Progenitor cell of endocrine pancreas (in vitro differentiated cells): ENCODE measurements at places on chromosomes 16 and 17.

DNA sequence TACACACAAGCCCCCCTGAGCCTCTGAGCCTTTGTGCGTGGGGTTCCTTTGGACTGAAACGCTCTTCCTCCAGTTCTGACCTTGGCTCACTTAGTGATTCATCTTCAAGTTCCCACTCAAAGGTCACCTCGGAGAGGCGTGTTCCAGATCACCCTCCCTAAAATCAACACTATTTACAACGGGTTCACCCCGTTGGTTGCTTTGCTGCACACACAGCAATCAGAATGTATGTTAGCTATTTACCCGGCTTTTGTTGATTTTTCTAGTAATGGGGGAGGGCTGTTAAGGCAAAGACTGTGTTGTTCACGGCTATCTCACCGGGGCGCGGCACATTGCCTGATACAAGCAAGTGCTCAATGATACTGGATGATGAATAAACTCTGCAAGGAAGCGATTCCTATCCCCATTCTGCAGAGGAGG lies 977 bp downstream of the NAGPA start:
- DNase-seq: no peak

DNA sequence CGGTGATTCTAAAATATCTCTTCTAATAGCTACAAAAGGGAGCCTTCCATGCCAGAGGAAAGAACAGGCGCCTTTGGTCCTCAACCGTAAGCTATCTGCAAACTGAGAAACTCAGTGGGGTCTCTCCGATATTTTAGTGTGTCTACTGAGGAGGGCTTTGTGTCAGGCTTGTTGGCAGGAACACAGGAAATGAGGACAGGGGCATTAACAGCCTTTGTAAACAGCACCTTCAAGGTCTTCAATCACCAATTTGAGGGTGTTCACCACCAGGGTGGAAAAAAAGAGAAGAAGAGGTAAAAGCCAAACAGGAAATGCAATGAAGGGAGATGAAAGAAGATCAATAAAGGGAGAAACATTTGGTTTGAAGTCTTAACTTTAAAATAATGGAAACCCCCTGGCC lies 580.1 kb upstream of the SALL1 start:
- no peak for DNase-seq

DNA sequence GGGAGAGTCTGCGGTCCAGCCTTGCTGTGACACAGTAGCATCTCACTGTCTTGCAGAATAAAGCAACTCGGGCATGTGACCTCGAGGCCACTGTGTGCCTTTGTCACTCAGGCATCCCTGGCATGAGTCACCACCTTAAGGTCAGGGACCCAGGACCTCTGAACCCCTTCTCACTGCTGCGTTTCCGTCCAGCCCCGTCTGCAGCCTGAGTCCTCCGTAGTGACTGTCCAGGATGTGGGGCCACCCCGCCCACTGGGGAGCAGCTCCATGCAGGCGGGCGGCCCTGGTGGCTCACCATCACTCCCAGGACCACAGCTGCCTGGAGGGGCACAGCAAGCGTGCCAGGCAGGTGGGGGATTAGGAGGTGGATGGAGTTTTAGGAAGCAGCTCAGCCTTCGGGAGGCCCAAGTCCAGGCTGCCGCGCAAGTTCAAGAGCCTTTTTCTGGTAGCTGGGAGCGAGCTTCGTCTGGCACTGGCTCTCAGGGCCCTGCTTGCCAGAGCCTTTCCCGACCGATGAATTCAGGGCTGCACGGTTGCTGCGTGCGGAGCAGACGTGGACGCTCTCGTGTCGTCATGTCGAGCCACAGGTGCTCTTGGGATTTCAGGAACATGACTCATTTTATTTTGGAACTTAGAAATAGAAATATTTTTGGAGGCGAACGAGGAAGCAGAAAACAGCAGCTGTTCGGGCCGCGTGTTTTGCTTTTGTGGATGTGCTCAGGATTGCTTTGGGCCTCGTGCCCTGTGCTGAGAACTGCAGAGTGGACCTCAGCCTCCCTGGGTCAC lies 16.8 kb downstream of the KCTD5 start:
- DNase-seq: no peak

GRCh38 chr17:28225271-28225670 lies 93.7 kb upstream of the TMEM97 start:
- DNase-seq: no peak

DNA sequence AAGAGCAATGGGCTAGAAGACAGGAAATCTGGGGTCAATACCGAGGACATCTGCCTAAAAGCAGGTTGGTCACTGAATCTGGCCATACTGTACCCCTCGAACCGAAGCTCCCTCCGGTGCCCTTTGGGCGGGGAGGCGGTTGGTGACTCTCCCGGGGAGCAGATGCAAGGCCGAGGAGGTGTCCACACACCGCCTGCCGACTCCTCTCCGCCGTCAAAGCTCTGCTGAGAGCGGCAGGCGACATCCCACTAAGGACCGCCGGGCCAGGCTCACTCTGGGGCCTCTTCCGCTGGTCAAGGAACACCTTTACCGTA lies 458 bp downstream of the ZNF200 start:
- no peak for DNase-seq

DNA sequence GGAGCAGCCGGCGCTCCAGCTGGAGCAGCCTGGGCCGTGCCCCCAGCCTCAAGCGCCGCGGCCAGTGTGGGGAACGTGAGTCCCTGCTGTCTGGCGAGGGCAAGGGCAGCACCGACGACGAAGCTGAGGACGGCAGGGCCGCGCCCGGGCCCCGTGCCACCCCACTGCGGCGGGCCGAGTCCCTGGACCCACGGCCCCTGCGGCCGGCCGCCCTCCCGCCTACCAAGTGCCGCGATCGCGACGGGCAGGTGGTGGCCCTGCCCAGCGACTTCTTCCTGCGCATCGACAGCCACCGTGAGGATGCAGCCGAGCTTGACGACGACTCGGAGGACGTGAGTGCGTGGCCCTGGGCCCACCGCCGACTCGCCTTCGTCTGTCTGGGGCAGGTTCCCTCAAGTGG lies 16.0 kb downstream of the TPSG1 start:
- DNase-seq: no peak

DNA sequence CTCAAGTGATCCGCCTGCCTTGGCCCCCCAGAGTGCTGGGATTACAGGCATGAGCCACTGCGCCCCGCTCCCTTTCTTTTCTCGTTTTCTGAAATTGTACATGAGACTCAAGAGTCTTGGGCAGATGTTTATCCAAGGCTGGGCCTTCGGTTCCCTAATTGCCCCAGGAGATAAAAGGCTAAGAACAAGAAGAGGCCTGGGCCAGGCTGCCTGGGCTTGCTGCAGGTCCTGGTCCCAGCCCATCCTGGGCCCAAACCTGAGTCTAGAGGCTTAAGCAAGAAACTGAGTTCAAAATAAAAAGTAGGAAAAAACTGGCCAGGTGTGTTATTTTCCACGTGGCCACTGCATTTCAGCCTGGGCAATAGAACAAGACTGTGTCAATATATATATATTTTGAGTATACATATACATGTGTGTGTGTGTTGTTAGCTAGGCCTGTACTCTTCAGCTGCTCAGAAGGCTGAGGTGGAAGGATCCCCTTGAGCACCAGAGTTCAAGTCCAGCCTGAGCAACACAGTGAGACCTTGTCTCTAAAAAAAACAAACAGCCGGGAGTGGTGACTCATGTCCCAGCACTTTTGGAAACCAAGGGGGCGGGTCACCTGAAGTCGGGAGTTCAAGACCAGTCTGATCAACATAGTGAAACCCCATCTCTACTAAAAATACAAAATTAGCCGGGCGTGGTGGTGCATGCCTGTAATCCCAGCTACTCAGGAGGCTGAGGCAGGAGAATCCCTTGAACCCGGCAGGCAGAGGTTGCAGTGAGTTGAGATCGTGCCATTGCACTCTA lies 6.8 kb upstream of the CLUH start:
- DNase-seq: no peak

DNA sequence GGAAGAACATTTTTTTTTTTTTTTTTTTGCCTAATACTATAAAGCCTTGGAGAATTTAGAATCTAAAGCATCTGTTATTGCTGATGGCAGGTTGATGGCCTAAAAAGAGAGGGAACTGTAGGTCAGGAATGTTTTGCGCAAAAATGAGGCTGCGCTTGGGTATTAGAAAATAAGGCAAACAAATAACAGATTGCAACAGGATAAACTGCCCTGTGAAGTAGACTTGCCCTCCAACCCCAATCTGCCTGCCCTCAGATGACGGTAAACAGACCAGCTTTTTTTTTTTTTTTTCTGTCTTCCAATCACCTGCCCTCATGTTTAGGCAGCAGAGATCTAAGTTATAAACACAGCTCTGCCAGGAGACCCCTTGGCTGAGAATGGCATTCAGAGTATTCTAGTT lies 3.8 kb upstream of the DHX8 start:
- DNase-seq: no peak

DNA sequence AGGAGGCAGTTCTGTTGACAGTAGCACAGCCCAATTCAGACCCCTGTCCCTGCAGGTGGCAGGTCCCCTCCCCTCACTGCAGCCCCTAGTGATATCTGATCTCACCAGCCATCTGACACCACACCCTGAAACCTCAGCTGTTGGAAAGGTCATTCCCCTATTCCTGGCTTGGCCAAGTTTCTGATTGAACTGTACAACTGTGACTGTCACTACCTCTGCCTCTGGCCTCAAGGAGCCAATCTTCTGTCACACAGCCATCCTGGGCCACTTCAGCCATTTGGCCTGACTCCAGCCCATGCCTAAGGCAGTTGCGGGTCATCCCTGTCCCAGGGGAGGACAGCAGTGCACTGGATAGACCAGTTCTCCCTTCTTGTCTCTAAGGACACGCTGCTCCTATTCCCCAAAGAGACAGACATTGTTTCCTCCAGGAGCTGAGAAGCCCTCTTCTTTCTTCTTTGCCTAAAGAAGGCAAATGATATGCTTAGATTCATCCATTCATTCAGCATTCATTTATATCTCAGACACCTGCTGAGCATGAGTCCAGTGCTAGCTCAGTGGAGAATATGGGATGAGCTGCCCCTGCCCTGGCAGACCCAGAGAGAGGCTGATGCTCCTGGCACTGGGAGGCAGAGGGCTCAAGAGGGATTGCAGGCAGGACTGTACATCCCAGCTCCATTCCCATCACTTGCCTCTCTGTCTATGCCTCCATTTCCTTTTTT lies 4.6 kb upstream of the ALDOA start:
- DNase-seq: no peak

- no peak for DNase-seq
These were observed 8.6 kb upstream of the SLC13A5 start for GRCh38 chr17:6721744-6722143.

GRCh38 chr17:1789936-1790335 lies 28.1 kb downstream of the SERPINF1 start:
- DNase-seq: no peak

GRCh38 chr16:8806272-8806983 lies 8.8 kb downstream of the PMM2 start:
- DNase-seq: no peak

DNA sequence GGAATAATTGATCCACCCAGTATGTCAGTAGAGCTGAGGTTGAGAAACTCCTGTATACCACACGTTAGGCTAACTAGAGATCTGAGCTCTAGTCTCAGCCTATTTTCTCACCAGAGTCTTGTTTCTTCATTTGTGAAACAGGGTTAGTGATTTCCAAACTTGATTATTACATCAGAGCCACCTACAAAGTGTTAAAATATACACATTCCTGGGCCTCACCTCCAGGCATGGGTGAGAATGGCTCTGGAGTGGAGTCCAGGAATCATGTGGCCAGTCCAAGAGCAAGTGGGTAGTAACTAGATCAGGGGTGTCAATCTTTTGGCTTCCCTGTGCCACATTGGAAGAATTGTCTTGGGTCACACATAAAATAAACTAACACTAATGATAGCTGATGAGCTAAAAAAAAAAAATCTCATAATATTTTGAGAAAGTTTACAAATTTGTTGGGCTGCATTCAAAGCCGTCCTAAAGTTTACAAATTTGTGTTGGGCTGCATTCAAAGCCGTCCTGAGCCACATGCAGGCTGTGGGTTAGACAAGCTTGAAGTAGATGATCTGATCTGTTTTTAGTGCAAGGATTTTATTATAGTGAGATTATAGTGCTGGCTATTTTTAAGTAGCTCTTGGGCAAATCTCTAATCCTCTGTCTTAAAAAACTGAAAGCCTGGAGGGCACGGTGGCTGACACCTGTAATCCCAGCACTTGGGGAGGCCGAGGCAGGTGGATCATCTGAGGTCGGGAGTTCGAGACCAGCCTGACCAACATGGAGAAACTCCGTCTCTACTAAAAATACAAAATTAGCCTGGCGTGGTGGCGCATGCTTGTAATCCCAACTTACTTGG lies 20.4 kb downstream of the PRCD start:
- no peak for DNase-seq

GRCh38 chr16:4664538-4665418 lies 28.6 kb upstream of the NUDT16L1 start:
- no peak for DNase-seq

DNA sequence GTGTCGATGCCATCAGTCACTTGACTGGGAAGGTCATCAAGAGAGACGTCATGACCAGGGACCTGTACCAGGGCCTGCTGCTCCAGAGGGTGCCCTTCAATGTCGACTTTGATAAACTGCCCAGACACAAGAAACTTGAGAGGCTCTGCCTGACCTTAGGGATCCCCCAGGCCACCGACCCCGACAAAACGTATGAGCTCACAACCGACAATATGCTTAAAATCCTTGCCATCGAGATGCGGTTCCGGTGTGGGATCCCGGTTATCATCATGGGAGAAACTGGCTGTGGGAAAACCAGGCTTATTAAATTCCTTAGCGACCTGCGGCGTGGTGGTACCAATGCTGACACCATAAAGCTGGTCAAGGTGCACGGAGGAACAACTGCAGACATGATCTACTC lies 69.6 kb upstream of the ENDOV start:
- DNase-seq: no peak

GRCh38 chr16:4775005-4775404 lies 8.0 kb upstream of the ZNF500 start:
- no peak for DNase-seq

- DNase-seq: no peak
These were observed 44.2 kb downstream of the CMIP start for GRCh38 chr16:81488687-81489411.

- no peak for DNase-seq
These were observed 4.7 kb upstream of the CHD3 start for GRCh38 chr17:7883781-7884386.

DNA sequence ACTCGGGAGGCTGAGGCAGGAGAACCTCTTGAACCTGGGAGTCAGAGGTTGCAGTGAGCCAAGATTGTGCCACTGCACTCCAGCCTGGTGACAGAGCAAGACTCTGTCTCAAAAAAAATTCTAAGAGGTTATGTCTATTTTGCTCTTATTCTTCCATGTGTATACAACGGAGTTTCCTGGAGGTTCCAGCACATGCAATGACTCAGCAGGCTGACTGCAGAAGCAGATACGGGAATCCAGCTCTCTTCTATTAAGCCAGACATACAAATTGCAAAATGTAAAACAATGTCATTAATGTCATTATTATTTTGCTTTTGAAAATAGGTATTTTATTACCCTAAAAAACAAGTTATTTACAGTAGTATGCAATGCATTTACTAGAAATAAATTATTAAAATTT lies 18.4 kb downstream of the MIEF2 start:
- no peak for DNase-seq

GRCh38 chr16:60217787-60218186 lies 1483.7 kb upstream of the GOT2 start:
- DNase-seq: no peak

DNA sequence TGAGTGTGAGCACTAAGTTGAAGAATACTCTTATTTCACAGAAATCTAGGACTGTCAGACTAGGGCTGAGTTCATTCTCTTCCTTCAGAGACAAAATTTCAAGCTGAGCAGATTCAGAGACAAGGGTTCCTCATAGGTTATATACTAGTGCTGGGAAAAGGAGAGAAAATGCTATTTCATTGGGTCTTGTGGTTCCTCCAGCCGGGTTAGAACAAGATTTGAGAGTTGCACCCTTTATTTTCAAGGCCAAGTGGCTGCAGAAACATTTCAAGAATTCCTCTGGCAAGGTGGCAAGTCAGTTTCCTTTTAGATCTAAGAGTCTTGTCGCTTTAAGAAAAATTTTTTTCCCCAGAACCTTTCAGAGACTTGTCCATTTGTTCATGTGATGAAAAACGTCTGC lies 6.8 kb downstream of the THUMPD1 start:
- DNase-seq: no peak
